ENCODE measurements at places on chromosomes 3 and 15.

DNA sequence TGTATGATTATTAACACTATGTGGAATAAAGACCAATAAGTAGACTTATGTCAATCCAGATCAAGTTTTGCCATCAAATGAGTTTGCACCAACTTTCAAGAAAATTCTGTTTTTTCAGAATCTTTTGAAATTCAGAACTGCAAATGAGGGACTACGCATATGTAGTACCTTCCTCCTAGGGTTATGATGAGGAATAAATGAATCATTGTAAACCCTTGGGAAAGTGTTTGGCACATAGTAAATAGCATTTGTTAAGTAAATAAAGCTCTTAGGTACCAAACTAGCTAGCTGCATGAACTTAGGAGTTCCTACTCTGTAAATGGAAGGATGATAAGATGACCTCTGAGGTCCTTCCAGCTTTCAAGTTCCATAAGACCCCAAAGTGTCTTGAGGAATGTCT lies 242.6 kb upstream of the SETMAR start:
- DNase-seq: no peak

- DNase-seq: no peak
Observed at GRCh38 chr15:62697636-62698035, 344.9 kb upstream of the TPM1 start.

DNA sequence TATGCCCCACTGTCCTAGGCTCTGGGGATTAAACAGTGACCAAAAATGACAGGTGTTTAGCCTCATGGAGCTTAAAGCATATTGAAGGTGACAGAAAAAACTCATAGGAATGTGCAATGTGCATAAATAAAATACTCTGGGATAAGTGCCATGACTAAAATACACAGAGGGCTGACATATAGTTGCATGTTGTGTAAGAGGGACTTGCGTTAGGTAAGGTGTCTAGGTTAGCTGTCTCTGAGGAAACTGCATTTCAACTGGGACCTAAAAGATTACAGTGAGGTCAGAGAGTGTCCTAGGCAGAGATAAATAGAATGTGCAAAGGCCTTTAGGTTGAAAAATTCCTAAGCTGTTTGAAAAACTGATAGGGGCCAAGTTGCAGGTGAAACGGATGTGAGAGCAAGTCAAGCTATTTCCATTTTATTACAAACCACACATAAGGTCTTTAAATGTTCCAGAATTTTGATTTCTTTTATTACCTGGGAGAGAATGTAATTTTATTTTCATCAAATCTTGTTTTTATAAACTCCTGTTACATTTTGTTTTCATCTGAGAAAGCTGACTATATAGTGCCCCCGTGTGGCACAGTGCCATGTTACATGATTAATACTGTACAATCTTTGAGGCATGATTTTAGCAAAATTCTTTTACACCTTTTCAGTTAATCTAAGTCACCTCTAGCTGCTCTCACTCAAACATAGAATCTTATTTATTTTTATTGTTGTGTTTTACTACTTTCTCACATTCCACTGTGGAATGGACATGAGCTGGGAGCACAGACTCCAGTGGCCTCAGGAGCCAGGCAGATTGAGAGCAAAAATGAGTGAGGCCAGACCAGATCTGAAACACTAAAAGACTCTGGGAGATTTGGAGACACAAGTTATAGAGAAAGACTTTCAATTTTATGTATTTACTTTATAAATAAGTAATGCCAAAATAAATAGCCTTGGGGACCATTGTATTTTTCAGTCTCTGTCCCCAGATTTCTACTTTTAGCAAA lies 259.6 kb upstream of the ZNF717 start:
- DNase-seq: peak; percentile 38

GRCh38 chr15:33284336-33284735 lies 26.4 kb upstream of the RYR3 start:
- DNase-seq: no peak
